ENCODE measurements at places on chromosomes 2 and 18.

- DNase-seq: no peak
Measured at GRCh38 chr2:191366199-191366598, 121.0 kb downstream of the MYO1B start.

GRCh38 chr2:239329284-239329971, 71.4 kb downstream of the HDAC4 start:
- DNase-seq: no peak

DNA sequence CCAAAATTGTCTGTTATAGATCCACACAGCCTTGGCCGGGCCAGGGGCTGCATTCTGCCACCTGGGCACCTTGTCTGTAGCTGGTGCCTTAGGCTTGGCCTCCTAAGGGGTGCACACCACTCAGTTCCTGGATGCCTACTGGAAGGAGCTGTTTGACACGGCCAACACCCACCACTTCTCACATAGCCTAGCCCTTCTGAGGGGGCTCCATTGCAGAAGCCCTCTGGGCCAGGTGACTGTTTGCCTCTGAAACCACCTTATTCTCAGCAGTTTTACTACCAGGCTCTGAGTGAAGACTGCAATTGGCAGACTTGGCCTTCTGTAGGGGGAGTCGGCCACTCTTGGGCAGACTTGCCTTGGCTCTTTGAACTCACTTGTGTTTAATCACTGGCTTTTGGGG, 39.5 kb downstream of the EPHA4 start:
- no peak for DNase-seq

- DNase-seq: no peak
Measured at GRCh38 chr2:221429741-221430491, 142.2 kb downstream of the EPHA4 start.

DNA sequence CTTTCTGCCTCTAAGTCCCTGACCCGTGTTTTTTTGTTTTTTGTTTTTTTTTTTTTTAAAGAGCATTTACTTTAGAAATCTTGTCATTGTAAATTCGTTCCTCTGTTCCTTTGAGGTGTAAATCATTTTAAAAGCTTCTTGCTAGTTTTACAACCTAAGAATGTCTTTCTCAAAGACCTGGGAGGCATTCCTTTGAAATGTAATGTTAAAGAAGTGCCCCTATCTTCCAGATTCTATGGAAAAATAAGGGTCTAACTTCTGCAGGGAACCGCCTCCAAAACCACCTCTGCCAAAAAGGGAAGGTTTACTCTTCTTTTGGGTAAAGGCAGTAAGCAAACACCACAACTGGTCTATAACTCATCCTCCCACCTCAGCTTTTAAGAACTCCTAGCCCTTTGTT, 259.6 kb upstream of the ZNF804A start:
- DNase-seq: no peak

GRCh38 chr18:61833387-61833786, 59.4 kb downstream of the RNF152 start:
- no peak for DNase-seq

DNA sequence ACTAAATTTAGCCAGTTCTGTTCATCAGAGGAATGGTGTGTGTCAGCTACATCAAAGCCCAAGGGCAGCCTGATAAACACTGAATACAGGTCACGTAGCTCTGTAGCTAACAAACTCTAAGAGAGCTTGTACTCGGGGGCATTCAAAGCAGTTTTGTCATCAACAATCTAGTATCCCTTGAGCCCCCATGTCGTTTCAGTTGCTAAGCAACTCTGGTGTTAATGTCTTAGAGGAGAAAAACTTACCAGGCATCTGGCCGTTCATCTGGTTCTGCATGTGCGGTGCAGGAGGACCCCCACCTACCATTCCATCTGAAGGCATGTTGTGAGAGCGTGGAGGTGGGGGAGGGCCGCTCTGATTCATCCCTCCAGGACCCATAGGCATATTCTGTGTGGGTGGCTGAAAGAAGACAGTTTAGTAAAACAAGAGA, 33.1 kb downstream of the SS18 start:
- no peak for DNase-seq

GRCh38 chr2:111102216-111102615, 18.5 kb upstream of the BCL2L11 start:
- no peak for DNase-seq

DNA sequence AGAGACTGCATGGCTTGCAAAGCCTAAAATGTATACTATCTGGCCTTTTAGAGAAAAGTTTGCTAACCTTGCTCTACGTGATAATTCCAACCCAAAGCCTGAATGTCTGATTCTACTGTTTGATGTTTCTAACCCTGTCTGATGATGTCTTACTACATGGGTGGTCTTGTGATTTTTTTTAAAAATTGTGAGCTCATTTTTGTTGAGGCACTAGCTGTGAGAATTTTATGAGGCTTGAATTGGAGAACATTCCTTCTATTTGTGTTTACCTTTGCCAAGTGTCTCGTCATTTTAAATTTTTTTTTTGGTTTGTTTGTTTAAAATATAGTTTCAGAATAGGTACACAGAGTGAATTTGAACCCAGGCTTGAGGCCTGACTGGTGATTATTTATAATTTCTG, 15.2 kb upstream of the LTBP1 start:
- no peak for DNase-seq

DNA sequence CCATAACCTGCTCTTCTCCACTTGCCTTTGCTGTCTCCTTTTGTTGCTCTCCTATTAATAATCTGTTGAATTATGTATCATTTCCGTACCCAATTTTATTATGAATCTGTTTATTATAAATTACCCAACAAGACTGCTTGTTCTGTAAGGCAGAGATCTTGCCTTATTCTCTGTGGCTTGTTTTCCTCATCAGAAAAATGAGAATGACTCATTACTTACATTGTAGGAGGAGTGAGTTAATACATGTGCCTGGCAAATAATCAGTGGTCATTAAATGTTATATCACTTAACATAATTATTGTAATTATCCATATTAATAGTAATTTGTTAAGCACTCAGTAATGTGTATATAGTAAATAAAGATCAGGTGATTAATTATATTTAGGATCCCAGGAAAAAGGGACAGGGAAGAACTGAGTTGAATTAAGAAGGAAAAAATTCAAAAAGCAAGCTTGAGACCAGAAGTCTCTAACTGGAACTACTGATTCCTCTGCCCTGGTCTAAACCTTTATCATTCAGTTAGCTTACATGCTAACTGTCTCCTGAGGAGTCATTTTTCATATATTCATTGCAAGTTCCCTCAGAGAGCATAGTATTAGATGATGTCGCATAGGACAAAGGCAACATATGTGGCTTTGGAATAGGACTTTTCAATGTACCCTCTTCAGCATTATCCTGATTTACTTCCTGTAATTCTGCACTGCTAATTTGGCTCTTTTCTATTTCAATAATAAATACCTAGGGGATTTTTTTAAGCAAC, 335.7 kb downstream of the GALNT13 start:
- DNase-seq: no peak

DNA sequence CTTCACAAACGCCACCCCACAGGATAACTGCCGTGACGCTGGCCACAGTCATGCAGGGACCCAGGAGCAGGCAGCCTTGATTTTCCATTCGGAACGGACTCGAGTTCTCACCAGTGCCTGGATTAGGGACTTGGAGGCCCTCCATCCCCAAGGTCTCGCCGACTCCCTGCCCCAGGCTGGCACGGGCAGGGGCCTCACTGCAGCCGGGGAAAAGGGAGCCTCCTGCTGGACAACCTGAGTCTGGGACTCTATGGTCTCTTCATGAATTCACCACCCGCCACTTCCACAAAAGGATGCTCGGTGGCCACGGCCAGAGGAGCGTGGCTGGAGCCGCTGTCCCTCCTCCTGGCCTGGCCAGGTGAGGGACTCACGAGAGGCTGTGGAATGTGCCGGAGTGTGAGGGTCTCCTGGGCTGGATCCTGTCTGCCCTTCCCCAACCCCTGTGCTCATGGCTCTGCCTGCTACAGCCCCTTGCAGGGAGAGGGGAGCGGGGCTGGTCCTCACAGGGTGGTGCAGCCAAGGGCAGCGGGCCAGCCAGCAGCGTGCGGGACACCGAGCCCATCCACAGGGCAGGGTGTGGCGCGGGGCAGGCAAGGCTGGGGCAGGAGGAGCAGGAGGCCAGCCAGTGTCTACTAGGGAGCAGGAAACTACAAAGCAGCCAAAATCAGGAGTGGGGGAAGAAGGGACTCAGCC, 42.3 kb downstream of the AQP12A start:
- DNase-seq: peak; percentile 12
